ENCODE measurements at places on chromosomes 12 and 14.

DNA sequence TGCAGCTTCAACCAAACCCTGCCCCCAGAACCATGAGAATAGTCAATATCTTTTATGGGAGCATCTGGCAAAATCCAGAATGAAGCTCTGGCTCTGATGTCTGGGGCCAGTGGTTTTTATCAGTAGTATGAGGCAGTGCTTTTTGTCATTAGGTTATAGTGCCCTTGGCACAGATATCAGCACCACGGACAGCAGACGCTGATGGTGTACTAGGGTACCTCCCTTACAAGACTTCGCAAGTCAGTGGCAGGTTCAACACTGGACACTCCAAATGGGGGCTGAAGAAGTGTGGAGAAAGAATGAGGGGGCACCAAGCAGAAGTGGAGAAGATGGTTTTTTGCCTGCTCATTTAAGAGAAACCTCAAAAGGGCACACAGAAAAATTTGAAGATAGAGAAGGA is 68.2 kb upstream of the E2F7 start:
- peak; percentile 67 for DNase-seq

- peak; percentile 73 for DNase-seq
Observed at GRCh38 chr14:85731186-85731585, 201.2 kb downstream of the FLRT2 start.

GRCh38 chr14:92759300-92759678 is 10.9 kb upstream of the LGMN start:
- peak; percentile 25 for DNase-seq

DNA sequence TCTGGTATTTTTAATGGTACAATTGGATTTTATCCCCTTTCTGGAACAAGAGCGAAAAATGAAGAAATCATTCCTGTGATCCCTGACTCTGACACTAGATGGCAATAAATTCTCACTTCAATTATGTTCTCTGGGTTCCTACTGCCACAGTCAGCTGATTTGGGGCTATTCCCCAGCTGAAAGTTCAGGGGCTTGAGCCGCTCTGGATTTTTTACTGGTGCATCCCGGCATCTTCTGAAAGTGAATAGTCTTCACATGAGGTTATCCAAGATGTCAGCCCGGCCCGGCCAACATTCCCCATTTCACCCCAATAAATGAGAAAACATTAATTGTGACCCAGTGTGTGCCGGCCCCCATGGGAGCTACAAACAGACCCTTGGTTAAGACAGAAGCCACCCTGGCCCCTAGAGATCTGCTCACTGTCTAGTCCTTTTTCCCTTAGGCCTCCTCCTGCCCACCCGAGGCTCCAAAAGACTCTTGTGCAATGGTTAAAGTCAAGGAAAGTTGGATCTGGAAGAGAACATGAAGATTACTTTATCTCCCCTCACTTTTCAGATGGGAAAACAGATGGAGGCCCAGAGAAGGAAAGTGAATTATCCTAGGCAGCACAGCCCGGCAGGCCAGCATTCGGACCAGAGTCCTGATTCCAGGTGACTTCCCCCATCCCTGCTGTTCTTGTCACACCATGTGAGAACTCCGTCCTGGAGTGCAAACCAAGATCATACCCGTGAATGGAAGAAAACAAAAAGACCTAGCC is 20.8 kb downstream of the CKAP4 start:
- peak; percentile 82 for DNase-seq

DNA sequence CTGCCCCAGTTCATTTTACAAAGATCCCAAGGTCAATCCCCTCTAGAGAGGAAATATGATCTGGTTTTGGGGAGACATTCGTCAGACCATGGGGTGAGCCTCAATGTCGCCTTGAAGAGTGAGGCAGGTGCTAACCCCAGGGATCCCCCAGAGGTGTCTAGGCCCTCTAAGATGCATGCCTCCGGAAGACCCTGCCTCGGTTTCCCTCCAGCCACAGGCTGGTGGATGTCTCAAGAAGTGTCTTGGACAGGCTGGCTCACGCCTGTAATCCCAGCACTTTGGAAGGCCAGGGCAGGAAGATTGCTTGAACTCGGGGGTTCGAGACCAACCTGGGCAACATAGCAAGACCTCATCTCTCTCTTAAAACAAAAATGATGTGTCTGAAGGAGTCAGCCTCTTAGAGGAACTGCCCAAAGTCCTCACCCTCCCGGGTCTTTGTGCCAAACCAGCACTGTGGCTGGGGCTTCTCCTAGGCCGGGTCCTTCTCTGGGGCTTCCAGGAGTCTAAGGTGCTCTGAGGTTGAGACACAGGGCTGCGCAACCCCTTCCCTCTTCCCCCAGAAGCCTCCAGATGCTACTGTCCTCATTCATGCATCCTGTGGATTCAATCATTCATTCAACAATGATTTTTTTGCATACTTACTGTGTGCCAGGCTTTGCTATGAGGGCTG is 24.7 kb upstream of the BEGAIN start:
- DNase-seq = no peak

DNA sequence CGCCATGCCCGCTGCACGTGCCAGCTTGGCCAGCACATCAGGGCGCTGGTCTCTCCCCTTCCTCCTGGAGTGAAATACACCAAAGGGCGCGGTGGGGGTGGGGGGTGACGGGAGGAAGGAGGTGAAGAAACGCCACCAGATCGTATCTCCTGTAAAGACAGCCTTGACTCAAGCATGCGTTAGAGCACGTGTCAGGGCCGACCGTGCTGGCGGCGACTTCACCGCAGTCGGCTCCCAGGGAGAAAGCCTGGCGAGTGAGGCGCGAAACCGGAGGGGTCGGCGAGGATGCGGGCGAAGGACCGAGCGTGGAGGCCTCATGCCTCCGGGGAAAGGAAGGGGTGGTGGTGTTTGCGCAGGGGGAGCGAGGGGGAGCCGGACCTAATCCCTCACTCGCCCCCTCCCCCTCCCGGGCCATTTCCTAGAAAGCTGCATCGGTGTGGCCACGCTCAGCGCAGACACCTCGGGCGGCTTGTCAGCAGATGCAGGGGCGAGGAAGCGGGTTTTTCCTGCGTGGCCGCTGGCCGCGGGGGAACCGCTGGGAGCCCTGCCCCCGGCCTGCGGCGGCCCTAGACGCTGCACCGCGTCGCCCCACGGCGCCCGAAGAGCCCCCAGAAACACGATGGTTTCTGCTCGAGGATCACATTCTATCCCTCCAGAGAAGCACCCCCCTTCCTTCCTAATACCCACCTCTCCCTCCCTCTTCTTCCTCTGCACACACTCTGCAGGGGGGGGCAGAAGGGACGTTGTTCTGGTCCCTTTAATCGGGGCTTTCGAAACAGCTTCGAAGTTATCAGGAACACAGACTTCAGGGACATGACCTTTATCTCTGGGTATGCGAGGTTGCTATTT is 914 bp upstream of the CCND2 start:
- DNase-seq = no peak

- DNase-seq = no peak
Observed at GRCh38 chr14:62015243-62015642, 253.0 kb downstream of the SNAPC1 start.

All from fibroblast of the aortic adventitia (primary cell).